ENCODE measurements at places on chromosomes 13 and 19.

- DNase-seq = no peak
Measured at GRCh38 chr13:37306778-37307544, 201.5 kb upstream of the CSNK1A1L start.

DNA sequence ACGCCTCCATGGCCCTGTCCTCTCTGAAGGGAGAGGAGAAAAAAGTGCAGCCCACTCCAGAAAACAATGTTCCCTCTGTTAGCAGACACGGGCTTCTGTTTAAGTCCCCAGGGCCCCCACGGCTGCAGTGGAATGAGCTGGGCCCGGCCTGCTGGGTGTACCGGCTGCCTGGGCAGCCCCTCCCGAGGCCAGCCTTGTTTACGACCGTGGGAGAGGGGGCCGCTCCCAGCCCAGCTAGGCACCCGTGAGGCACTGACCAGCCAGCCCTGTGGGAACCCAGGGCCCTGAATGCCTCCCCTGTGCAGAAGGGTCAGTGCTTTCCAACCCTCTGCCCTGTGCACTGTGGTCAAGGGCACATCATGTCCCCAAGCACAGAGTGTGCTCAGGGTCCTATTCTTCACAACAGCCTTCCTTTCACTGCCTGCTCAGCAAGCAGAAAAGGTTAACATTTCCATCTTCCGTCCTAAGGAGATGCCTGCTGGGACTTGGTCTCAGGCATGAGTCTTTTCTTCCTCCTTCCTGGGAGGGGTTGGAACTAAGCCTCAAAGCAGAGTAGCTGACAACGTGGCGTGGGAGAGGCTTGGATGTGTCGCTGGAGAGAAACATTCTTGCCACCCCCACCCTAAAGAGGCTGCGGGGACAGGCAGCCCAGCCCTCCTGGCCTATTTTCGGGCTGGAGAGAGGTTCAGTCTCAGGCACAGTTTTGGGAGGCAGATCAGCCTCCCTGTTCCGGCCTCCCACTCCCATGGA is 90.1 kb downstream of the RGCC start:
- no peak for DNase-seq

GRCh38 chr13:79468819-79469218 is 12.1 kb upstream of the NDFIP2 start:
- no peak for DNase-seq

GRCh38 chr13:79898996-79899395 is 418.0 kb downstream of the NDFIP2 start:
- DNase-seq = no peak

DNA sequence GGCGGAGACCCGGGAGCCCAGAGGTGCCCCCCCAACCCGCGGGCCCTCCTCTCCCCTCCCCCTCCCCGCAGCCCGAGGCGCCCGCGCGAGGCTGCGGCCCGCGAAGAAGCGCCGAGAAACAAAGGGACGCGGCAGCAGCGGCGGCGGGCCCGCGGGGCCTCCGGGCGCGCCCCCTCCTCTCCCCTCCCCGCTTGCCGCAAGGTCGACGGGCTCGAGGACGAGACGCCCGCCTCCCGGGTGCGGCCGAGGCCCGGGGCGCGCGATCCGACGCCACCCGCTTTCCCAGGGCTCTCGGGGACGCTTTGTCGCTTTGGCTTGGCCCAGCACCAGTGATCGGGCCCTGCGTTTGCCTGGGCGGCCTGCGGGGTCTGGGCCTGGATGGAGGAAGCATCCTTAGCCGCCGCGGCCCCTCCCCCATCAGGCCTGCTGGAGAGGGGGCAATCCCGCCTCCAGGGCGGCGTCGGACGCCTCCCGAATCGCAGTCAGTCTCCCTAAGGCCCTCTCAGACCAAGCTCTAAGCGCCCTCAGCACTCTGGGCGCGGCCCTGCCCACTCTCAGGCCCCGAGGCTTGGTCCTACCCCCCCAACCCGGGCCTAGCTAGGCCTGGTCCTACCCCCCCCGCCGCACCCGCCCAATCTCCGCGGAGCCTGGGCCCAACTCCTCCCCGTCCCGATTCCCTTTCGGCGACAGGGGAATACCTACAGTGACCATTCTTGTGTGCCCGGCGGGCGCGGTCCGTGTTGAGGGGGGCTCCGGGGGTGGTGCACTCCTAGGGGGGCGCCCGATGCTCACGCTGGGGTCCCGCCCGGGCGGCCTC is 740 bp downstream of the ELAVL3 start:
- no peak for DNase-seq

GRCh38 chr13:19791953-19792537 is 9.3 kb upstream of the PSPC1 start:
- DNase-seq = no peak
